Right ventricle myocardium superior (tissue), 1 donor: ENCODE measurements at places on chromosomes 5 and 9. TPM values are rescaled to one million over a fixed set of nuclear protein-coding genes. Genes with fewer than 3 reads are reported as not detected.

DNA sequence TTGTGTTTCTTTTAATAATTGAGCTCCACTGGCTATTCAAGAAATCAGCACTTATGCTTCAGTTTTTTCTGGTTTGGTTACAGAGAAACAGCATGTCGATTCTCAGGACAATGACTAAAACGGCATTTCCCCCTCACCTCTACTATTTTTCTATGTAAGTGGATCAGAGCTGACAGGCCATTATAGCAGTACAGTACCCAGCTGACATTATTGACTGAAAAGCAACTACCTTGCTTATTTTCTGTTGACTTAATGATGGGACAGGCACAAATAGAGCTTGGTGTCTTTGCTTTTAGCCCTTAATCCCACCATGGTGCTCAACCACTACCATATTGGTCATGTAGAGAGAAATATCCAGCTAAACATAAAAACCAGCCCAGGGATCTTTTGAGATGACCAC lies 35.4 kb upstream of the CCNG1 start:
- DNase-seq, result no peak

DNA sequence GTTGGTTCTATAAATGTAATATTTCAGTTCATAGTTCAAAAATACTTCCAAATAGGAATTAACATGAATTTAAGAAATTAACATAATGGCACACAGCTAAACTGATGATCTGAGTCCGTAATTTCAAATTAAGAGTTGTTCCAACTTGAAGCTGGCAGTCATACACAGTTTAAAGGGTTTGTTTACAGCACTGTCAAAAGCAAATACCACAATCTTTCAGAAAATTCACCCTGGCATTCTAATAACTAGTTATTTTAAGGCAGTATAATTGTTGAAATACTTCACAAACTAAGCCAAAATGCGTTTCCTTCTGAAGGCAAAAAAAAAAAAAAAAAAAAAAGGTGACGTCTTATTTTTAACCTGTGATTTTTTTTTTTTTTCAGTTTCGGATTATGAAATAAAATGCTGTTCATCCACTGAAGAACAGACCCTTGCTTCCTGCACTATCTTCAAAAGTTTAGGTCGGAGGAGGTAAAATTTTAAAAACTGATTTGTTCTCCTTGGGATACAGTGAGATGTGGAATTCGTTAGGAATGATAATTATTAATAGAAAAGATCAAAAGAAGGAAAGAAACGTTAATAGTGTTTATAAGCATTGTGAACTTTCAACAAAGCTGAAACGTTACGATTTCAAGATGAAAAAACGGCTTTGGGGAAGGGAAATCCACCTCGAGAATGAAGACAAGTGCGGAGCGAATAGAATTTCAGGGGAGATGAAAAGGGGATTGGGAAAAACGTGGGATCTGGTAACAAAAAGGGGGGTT lies 850 bp downstream of the IL6ST start:
- no peak for DNase-seq

GRCh38 chr9:7237473-7238246 lies 479.9 kb downstream of the KDM4C start:
- DNase-seq, result no peak

C5orf46 gene
- total RNA-seq, result 2.0 TPM

- no peak for DNase-seq
Measured at GRCh38 chr5:51227963-51228470, 155.2 kb upstream of the ISL1 start.

GRCh38 chr9:109012009-109012875 lies 1.1 kb downstream of the CTNNAL1 start:
- peak; percentile 63 for DNase-seq

TLX3 gene
- not detected for total RNA-seq

- no peak for DNase-seq
Measured at GRCh38 chr5:116315531-116315930, 230.7 kb downstream of the COMMD10 start.

ROPN1L gene
- not detected for total RNA-seq

GRCh38 chr5:173321886-173322285 lies 6.3 kb downstream of the STC2 start:
- no peak for DNase-seq

- DNase-seq, result no peak
Measured at GRCh38 chr9:101307051-101307450, 77.8 kb downstream of the BAAT start.

DNA sequence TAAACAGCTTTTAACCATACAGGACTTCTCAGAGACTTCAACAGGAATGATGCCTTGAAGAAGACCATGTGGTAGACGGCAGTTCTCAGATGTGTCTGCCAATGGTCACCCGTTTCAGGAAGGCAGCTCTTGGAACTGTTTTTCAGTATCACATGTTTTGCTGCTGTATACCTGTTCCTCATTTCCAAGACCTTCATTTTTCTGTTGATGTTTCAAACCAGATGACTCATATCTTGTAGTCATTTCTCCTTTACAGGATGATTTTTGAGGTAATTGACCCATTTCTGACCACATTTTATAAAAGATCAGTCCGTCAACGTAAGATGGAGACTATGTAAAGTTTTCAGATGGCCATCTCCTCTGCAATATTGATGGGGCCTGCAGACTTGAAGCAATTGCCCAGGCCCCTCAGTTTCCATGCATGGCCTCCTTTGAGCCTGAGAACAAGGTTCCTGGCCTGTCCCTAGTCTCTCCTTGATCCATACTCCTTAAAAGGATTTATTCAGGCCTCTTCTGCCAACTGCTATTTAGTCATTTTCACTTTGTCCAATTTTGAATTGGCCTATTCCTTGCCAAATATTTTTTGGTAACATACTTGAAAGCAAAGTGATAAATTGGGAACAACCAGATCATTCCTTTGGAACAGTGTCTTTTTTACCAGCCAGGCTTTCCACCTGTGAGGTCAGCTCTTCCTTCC lies 128.6 kb downstream of the PDZD2 start:
- DNase-seq, result no peak

MCTP1 gene
- 7.1 TPM for total RNA-seq

- DNase-seq, result no peak
Measured at GRCh38 chr9:94909250-94909894, 182.9 kb downstream of the AOPEP start.

DNA sequence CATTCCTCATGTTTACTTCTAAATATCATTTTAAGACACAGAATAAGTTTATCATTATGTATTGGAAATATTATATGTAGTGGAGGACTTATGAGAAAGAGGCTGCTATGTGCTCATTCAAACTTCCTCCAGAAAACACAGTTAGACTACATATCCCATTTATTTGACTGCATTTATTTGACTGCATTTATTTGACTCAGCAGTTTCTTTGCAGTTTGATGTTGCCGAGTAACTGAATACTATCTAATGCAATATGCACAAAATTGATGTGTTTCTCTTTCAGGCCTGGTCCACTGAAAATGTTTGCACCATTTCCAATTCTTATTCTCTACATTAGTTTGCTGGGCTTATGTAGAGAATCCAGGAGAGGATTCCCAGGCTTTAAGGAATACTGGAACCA lies 89.9 kb upstream of the FBN2 start:
- DNase-seq, result no peak

TIMD4 gene
- not detected for total RNA-seq

CHSY3 gene
- 0.51 TPM for total RNA-seq

MARCOL gene
- not detected for total RNA-seq

GRCh38 chr5:60185231-60186099 lies 291.9 kb upstream of the PDE4D start:
- no peak for DNase-seq

GRCh38 chr9:23621924-23622323 lies 204.1 kb downstream of the ELAVL2 start:
- DNase-seq, result no peak

CCDC107 gene
- total RNA-seq, result 48.4 TPM

- DNase-seq, result no peak
Measured at GRCh38 chr5:172276214-172276613, 7.3 kb downstream of the UBTD2 start.

GRCh38 chr5:142316051-142316450 lies 8.8 kb downstream of the SPRY4 start:
- DNase-seq, result no peak

DNA sequence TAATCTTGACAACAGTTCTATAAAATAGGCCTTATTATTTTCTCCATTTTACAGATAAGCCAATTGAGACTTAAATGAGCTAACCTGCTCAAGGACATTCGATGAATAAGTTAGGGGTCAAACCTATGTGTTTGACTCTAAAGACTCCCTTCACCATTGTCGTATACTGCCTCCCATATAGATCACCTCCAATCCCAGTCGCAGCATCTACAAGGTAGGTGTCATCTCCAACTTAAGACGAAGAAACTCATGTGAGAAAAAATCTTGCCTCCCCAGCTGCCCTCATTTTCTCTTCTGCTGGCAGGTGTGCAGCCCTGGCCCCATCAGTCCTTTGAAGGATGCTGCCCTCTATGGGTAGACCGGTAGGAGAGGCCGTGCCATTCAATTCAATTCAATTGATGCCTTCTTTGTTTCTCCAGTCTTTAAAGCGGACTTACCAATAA lies 75.2 kb upstream of the SMARCA2 start:
- no peak for DNase-seq

- no peak for DNase-seq
Measured at GRCh38 chr9:69744688-69745380, 15.0 kb downstream of the PTAR1 start.

- DNase-seq, result no peak
Measured at GRCh38 chr9:87070336-87070735, 123.0 kb upstream of the GAS1 start.

LMX1B gene
- total RNA-seq, result 0.70 TPM

DNA sequence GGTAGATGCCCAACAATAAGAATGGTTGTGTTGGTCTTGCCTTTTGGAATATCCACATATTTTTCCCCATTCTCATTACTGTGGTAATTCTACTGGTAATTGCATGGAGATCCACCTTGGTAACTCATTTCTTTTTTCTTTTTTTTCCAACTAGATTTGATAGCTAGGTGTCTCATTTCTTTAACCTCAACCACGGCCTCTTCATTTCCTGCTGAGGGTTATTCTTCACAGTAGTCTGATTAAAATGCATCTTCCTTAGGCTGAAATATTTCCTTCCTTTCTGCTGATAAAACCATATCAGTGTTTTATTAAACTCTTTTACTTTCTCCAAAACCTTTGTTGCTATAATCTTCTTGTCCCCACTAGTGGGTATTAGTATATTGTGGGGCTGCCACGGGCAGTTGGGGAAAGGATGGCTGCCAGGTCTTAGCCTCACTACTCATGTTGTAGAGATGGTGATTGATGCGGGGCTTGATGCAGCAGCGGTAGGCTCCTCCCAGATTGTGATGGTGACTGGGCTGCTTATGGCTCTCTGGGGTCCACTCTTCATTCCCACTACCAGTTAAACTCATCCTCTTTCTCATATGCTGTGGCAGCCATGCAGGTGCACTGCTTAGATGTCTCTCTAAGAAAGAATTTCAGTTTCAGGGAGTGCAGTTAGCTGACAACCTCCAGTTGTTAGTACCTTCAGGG lies 35.9 kb downstream of the KIF2A start:
- no peak for DNase-seq

GRCh38 chr9:95726756-95727155 lies 148.7 kb upstream of the ERCC6L2 start:
- DNase-seq, result no peak

DNA sequence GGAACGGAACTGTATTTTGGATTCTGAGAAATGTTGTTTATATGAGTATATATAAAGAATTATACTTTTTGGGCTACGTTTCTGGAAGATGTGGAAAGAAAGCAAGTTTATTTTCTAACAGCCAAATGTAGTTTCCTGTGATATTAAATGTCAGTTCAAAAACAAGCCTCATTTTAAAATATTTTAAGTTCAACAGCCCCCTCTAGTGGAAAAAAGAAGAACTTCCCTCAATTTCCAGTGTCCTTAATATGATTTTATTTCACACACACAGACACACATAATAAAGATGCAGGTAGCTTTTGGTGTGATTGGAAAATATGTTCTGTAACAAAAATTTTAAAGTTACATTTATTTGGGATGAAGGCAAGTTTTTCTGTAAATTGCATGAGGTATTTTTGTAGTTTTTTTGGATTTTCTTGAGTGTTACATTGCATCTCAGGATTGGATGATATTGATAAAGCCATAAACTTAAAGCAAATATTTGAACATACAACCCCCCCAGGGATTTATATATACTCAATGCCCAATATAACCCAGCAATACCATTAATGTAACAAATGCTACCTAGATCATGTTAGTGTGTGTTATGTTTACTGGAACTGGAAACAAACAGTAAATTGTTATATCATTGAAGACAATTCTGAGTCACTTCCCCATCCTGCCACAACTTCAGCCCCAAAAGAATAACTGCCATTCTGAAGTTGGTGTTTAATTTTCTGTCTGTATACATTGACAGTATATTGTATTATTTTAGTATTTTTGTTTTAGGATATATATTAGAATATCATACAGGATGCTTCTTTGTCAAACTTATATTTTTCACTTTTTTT lies 54.0 kb downstream of the CCDC171 start:
- no peak for DNase-seq

DNA sequence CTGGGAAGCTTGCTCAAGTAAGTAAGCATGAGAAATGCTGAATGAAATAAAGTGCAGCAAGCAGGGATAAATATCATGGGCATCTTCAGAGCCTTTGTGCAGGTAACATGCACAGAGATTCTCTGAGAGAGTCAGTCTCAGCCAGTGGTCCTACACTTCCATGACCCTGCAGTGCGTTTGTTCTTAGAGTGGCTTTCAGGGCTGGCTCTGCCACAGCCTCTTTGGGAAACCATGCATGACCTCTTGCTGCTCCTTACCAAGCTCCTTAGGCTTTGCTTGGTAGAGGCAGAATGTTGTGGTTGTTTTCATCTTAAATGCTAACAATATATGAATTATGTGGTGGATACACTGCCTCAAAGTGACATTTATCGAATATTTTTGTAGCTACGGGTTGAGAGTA lies 5.4 kb downstream of the SYK start:
- DNase-seq, result no peak

DNA sequence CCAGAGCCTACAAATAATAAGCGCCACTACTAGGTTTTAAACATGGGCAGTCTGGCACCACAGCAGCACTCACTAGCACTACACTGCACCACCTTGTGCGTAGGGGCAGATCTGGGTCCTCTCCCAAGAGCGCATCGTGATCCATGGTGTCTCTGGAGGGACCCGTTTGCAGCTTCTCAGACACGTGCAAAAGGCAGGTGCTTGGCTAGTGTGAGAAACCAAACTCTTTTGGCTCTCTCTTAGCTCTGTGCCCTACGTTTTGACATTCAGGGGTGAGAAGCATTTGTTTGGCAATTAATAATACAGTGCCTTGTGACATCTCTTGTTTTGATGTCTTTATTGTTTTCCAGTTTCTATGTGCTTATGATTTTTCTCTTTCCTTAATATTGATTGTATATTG lies 75.4 kb upstream of the EGFLAM start:
- no peak for DNase-seq

GRCh38 chr9:114725930-114726329 lies 43.9 kb upstream of the TEX48 start:
- DNase-seq, result no peak

DNA sequence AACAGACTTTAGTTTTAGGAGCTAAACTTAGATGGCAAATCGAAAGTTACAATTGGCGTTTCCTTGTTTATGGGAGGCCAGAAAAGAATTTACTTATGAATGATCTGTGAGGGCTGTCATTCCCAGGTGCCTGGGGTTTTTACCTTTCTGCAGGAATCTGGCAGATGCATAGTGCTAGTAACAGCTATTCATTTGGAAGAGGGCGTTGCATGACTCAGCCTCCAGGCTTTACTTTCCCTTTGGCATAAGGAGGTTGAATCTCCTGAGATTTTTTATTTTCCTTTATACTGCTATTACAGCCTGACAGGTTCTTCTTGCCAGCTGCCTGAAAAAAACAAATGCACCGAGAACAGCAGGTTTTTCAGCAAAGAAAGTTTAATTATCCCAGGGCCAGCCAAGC lies 30.0 kb downstream of the CARD6 start:
- DNase-seq, result no peak

ANGPTL2 gene
- total RNA-seq, result 32.6 TPM

CDC20B gene
- total RNA-seq, result not detected

- DNase-seq, result no peak
Measured at GRCh38 chr9:68599826-68600225, 59.1 kb upstream of the TMEM252 start.
